GM19239 (cell line): ENCODE measurements at places on chromosomes 5 and 9.

- DNase-seq, result no peak
These were observed 67.2 kb downstream of the TSSK1B start for GRCh38 chr5:113367586-113367985.

DNA sequence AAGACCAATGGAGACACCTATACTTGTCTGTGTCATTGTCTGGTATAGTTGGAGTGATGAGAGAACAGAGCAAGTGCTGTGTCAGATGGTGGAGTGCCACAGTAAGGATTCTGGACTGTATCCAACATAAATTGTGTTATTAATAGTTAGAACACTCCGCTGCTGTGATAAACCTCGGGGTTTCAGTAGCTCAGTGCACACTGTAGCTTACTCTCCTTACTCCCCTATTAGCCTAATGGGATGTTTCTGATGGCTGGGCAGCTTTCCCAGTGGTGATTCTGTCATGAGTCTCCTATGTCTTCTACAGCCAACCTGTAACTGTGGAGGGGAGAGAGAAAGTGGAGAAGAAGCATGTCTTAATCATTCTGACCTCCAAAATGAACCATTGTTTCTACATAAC lies 127.6 kb upstream of the PTCH1 start:
- no peak for DNase-seq

- no peak for DNase-seq
These were observed 556 bp downstream of the MTREX start for GRCh38 chr5:55308254-55308836.

DNA sequence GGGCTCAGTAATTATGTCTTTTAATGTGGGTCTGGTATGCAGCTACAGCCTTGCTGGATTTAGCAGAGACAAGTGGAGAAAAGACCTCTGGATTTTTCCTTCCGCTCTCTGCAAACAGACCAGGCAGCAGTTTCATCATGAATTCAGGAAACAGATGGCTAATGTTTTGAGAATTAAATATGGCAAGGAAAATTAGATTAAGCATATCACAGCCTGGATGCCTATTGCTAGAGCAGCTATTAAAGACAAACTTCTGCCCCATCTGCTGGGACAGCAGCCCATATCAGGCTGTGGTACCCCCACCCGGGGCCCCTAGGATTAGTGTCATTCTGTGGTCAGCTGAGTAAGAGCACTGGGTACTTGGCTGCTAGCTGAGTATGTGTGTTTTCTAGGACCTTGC lies 6.2 kb downstream of the SKP2 start:
- DNase-seq, result no peak

DNA sequence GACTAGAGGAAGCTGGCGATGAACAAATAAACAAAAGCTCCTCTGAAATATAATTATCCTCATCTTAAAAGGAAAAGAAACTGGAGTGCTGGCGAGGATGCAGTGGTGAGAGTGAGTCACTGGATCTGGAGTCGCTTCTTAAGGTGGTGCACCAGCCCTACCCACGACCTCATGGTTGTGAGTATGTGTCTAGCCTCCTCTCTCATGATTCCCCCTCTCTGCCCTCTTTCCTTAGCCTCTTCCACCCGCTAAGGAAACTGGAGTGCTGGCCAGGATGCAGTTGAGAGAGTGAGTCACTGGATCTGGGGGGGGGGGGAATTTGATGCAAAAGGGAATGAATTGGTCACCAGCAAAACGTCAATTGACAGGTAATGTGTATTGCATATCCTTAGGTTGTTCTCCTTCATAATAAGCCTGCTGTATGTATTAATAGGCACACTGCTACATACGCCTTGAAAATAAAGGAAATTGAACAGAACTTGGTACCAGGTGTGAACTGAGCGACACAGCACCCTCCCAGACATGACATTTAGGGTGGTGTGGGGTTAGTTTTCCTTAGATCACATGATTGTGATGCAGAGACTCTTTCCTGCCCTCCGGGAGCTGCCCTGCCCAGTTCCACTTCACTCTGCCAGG lies 36.3 kb upstream of the EBF1 start:
- no peak for DNase-seq

DNA sequence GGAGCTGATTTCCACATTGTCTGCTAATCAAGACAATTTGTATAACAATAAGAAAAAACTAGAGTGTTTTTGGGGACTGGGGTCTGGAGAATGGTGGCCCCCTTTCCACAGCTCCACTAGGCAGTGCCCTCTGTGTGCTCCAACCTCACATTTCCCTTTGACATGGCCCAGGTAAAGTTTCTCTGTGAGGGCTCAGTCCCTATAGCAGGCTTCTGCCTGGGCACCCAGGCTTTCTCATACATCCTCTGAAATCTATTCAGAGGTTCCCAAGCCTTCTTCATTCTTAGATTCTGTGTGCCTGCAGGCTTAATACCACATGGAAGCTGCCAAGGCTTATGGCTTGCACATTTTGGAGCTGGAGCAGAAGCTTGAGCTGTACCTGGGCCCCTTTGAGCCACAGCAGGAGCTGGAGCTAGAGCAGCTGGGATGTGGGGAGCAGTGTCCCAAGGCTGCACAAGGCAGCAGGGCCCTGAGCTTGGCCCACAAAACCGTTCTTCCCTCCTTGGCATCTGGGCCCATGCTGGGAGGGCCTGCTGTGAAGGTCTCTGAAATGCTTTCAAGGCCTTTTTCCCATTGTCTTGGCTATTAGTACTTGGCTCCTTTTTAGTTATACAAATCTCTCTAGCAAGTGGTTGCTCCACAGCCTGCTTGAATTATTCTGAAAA lies 49.1 kb upstream of the VPS13A start:
- DNase-seq, result no peak

DNA sequence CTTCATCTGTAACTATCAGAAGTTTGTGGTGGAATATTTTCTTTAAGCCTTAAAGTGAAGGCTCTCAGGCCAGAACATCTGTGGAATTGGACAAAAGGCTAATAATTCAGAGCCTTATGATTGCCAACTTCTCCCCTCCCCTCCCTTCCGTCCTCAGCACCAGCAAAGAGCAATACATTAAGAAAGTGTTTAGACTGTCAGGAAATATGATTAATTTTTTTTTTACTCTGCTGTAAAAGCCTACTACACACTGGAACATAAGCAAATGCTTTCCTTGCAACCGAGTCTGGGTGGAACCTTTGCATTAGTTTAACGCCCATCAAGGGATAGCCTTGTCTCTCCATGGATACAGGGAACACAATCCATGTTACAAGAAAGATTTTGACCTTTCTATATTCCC lies 110.3 kb upstream of the TARS1 start:
- no peak for DNase-seq

- no peak for DNase-seq
These were observed 144.3 kb downstream of the HSD17B3 start for GRCh38 chr9:96157675-96158074.

DNA sequence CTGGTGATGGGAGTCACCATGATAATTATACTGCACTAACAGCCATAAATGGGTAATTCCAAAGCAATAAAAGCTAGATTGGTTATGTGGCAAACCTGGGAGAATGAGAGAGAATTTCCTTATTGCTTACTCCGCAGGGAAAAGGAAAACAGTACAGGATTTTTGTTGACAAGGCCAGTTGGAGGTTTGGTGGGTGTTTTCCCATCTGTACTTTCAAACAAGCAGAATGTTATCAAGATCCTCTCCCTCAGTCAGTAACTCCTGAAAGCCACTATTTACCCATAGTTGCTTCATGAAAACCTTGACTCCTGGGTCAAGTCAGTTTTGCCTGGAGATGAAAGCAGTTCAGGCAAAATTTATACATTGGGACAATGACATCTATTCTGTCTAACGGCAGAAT lies 26.4 kb downstream of the IL9 start:
- DNase-seq, result no peak

DNA sequence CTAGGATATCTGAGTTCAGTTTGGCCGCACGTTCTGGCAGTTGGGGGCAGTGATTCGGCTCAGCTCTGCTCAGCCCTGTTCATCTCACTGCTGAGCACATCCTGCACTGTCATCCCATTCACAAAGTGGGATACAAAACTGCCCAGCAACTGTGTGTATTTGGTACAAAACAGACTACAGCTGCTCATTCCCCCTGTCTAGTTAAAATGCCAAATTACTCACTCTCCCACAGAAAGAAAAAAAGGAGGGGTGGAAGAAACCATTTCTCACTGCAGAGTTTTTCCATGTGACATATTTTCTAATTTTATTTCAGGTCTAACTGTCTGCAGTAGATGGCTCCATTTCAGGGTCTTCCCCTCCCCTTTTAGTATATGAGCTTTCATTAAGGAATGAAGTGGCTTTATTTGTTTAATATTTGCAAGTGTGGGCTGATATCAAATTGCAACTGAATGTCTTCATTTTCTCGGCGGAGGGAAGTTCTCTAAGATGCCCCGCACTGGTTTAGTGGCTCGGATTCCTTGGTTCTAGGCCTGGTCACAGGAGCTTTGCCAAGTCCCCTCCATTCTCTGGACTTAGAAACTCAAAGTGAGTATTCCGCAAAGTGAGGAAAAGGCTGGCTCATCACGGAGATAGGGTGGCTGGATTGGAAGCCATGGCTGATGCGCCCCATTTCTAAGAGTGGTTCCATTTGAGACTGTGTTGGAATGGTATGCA lies 14.7 kb downstream of the COL15A1 start:
- DNase-seq, result no peak

- no peak for DNase-seq
These were observed 126.6 kb upstream of the HMHB1 start for GRCh38 chr5:143685246-143685815.

GRCh38 chr9:107830479-107830878 lies 340.9 kb upstream of the KLF4 start:
- DNase-seq, result no peak

- peak; percentile 6 for DNase-seq
These were observed 338 bp downstream of the ABHD17B start for GRCh38 chr9:71910650-71911060.

DNA sequence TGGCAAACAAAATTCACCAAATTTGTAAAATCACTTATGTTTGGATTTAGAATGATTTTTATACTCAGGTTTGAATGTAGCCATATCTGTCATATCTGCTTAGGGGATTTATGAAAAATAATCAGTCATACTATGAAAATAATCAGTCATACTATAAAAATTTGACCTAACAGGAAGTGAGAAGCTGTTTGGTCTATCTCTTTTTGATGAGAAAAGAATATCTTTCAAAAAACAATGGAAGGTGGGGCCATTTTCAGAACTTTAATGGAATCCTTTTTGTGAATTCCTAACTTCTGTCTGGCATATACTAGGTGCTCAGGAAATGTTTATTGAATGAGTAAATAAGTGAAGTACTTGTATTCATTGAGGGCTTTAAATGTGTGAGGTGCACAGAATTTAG lies 70.1 kb downstream of the CWC27 start:
- DNase-seq, result no peak

DNA sequence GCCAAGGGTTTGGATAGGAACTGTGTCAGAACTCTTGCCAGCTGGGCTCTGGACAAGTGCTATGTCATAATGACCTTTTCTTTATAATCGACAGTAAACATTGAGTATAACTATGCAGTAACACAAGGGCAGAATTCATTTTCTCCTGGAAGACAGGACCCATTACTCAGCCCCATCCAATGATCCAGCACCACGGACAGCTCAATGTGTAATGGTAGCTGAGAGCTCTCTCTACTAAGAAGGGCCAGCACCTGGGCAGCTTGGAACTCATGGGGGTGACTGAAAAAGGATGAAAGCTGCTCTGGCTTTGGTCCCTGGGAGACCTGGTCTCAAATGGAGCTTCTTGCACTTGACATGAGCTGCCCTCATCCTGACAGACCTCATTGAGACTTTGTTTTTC lies 347.8 kb downstream of the TRIM32 start:
- DNase-seq, result no peak

DNA sequence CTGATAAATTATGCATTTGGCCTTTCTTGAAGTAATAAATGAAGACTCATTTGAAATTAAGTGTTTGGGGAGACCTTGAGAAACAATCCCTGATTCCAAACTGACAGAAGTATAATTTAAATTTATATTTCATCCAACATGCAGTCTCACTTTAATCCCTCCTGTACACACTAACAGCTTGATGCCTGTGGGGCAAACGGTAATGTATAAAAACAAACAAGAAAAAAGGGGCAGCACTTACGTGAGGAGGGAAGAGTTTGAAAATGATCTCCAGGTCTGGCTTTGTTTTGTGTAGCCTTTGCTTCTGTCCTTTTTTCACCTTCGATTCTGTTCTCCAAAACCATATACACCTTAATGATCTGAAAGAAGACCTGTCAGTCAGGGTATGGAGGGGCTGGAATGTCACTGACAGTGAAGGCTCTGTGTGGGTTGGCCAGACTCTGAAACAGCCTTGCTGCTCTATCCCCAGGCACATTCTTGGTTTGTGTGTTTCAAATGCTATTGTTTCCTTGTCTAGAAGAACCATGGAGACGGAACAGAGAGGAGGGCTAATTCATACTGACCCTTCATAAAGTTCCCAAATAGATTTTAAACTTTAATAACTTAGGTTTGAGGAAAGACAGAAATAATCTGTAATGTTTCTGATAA lies 338.2 kb upstream of the WWC1 start:
- no peak for DNase-seq

- no peak for DNase-seq
These were observed 212.5 kb downstream of the SEMA6A start for GRCh38 chr5:116361979-116362577.

GRCh38 chr9:110141227-110141793 lies 66.6 kb downstream of the C9orf152 start:
- DNase-seq, result no peak

GRCh38 chr5:77662635-77663034 lies 24.1 kb upstream of the OTP start:
- DNase-seq, result no peak

GRCh38 chr5:37248421-37248969 lies 681 bp downstream of the CPLANE1 start:
- DNase-seq, result no peak

GRCh38 chr9:117825609-117826347 lies 121.6 kb downstream of the TLR4 start:
- DNase-seq, result no peak
